ENCODE measurements at places on chromosomes 5 and 9.

DNA sequence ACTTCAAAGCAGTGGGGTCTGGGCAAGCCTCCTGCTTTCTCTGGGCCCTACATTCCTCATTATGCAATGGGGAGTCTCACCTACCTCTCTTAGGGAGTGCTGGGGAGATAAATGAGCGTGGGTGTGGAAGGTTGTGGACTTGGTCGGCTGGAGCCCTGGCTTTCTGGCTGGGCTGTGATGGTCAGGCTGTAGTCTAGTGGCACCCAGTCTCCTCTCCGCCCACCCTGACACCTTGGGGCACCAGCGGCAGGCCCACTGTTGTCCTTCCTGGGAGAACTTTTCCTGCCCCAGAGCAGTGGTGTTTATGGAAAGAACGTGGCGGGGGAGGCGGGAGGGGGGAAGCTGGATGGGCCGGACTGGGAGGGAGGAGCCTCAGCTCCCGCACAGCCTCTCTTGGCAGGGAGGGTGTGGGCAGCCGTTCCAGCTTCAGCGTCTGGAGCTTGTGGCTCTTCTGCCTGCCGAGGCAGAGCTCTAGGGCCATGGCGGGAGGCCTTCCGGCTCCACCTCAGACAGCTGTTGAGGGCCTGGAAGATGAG is 4.1 kb downstream of the PTGS1 start:
- no peak for DNase-seq

GRCh38 chr5:13595978-13596377 is 348.5 kb downstream of the DNAH5 start:
- DNase-seq, result no peak

DNA sequence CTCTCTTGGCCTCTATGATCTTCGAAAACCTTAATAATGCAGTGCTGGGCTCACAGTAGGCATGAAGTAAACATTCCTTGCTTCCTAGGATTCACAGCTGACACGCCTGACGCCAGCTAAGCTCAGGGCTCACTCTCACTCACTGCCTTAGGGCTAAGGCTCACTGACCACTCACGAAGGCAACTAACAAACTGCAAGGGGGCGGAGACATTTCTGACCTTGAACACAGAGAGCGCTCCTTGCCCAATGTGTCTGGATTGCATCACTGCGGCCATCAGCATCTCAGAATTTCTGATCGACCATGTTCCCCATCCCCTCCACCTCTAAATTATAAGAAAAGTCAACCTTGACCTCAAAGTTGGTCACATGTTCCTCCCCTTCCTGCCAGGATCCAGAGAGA is 372.6 kb downstream of the EBF1 start:
- no peak for DNase-seq

- DNase-seq, result no peak
Measured at GRCh38 chr9:135060461-135061116, 26.9 kb upstream of the OLFM1 start.

GRCh38 chr5:34016750-34017149 is 8.9 kb upstream of the AMACR start:
- no peak for DNase-seq

GRCh38 chr5:64299805-64300204 is 134.2 kb downstream of the RNF180 start:
- no peak for DNase-seq

DNA sequence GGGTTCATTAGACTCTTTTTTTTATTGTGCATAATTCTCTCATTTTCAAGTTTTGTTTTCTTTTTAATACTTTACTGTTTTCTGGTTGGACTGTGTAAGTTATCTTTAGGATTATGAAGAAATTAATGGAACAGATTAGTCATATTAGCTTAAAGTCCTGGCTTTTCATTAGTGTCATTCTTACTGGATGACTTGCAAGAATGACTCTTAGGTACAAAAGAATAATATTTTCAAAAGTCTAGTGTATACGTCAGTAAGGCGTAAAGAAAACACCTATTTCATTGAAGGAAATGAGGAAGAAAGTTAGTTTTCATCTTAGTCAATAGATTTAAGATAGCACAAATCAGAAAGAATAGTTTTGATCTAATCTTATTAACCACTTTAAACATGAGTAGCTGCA is 20.4 kb downstream of the UHRF2 start:
- DNase-seq, result no peak

DNA sequence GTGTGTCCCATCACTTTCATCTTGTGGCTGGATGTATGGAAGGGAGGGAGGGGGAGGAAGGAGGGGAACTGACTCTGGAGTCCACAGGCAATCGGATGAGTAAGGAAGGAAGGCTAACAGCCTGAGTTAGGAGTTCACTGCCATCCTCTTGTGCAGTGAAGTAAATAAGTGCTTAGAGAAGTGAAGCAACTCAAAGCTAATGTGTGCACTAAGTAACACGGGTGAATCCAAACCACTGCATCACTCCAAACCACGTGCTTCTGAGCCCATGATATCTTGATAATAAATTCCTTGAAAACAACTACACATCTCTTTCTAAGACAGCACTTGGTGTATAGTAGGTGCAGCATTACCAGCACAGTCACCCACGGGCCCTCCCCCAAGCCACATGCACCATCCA is 69.6 kb upstream of the OLFM1 start:
- no peak for DNase-seq

- no peak for DNase-seq
Measured at GRCh38 chr9:87810679-87811178, 71.9 kb upstream of the SPATA31E1 start.

- peak; percentile 55 for DNase-seq
Measured at GRCh38 chr5:151150471-151151262, 6.9 kb downstream of the ANXA6 start.

GRCh38 chr5:150639377-150639692 is 1.1 kb upstream of the SYNPO start:
- no peak for DNase-seq

DNA sequence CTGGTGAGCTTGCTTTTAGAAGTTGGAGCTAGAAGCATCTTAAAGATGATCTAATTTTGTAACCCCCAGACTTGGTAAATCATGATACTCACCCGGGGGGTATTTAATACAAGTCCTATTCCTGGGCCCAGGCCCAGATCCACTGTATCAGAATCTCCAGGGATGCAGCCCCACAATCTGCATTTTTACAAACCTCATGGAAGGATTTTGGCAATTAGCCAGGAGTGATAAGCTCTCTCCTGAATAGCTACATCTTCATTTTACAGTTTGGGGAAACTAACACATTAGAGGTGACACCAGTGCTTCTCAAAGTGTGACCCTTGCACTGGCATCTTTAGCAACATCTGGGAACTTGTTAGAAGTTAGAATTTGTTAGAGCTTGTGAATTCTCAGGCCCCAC is 31.2 kb upstream of the OTP start:
- DNase-seq, result no peak

- DNase-seq, result no peak
Measured at GRCh38 chr9:77731008-77731698, 83.0 kb upstream of the GNA14 start.

GRCh38 chr5:68253624-68254585 is 38.3 kb downstream of the PIK3R1 start:
- DNase-seq, result no peak

DNA sequence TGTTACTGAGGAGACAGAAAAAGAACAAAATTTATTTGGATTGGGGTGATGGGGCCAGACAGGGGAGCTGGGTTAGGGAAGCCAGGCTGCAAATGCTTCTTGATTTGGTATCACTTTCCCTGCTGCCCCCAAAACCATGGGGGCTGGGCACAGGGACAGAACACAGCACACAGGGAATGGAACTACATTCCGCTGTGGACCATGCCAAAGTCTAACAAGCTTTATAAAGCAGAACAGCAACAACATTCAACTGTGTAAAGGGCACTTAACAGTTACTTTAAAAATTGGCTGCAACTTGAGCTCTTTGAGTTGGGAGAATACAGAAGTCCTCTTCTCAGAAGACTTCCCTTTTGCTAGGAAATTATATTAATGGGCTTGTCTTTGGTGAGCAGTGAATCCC is 23.8 kb downstream of the C5orf58 start:
- no peak for DNase-seq

GRCh38 chr9:133677126-133678010 is 41.2 kb downstream of the DBH start:
- DNase-seq, result peak; percentile 20

- DNase-seq, result no peak
Measured at GRCh38 chr9:117302487-117302886, 112.4 kb downstream of the ASTN2 start.

DNA sequence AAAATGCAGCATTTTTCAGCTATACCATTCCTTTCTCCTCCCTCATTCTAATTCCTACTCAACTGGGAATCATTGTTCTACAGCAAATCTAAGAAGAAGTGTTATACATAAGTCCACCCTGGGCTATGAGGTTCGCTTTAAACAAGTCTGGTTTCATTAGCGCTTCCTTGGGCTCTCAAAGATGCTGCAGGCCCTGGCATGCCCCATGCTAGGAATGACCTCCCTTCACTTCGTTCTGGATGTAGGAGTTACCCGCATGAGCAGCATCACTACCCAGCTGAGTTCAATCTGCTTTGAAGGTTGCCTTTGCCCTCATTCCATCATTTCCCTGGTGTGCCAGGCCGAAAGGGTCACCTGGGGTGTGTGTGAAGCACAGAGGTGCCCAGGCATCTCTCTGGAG is 35.4 kb downstream of the F2R start:
- no peak for DNase-seq

DNA sequence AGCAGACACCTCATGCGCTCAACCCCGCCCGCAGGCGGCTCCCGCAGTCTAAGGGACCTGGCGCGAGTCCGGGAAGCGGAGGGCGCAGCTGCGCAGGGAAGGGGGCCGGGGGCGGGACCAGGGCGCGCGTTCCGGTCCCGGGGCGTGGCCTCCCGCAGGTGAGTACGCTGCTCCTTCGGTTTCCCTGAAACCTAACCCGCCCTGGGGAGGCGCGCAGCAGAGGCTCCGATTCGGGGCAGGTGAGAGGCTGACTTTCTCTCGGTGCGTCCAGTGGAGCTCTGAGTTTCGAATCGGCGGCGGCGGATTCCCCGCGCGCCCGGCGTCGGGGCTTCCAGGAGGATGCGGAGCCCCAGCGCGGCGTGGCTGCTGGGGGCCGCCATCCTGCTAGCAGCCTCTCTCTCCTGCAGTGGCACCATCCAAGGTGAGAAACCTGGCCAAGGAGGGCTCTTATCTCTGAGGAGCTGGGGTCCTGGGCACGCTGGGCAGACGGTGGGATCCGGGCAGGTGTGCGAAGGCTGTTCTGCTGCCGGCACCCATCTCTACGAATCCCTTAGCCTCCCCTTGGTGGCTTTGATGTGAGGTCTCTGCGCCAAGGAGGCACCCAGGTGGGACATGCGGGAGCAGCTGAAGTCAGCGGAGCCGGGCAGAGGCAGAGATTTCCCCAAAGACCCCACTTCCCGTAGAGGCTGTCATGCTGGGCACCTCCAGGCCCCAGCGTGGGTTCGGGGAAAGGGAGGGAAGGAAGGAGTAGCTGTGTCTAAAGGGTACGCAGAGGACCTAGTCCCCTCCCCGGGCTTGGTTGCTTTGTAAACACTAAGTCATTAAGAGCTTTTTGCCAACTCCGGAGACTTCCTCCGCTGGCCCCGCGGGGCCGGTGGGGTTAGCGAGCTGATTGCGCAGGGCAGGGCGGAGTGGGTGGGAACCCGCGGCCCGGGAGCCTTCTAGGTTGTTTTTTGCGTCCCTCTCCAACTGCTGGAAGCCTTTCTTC is at the start of gene F2RL1:
F2RL1 (plus strand) TSS at position 187 of the 988 bp plus-strand sequence; CDS start at position 340, 153 bp downstream.
- DNase-seq, result peak; percentile 26

- peak; percentile 20 for DNase-seq
Measured at GRCh38 chr5:10354048-10354872, 765 bp downstream of the MARCHF6 start.

- no peak for DNase-seq
Measured at GRCh38 chr9:129762985-129763926, 10.4 kb upstream of the PTGES start.

All from activated T-cell treated with anti-CD3 and anti-CD28 coated beads for 24 hours (primary cell).